NCI-H446 (cell line): ENCODE measurements at places on chromosomes 12 and 14.

DNA sequence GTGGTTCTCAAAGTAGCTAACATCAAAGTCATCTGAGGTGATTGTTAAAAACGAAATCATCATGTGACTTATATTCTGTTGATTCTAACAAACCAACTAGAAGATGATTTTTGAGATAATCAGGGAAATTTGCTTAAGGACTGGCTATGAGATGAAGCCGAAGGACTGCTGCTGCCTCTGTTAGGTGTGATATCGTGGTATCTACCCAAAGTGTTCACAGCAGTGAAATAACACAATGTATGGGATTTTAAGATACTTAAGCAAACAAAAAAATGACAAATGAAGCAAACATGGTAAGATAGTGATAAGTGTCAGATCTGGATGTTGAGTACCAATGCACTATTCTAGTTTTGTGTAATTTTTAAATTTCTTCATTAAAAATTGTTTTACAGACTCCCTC is 59.1 kb downstream of the GXYLT1 start:
- DNase-seq: no peak

DNA sequence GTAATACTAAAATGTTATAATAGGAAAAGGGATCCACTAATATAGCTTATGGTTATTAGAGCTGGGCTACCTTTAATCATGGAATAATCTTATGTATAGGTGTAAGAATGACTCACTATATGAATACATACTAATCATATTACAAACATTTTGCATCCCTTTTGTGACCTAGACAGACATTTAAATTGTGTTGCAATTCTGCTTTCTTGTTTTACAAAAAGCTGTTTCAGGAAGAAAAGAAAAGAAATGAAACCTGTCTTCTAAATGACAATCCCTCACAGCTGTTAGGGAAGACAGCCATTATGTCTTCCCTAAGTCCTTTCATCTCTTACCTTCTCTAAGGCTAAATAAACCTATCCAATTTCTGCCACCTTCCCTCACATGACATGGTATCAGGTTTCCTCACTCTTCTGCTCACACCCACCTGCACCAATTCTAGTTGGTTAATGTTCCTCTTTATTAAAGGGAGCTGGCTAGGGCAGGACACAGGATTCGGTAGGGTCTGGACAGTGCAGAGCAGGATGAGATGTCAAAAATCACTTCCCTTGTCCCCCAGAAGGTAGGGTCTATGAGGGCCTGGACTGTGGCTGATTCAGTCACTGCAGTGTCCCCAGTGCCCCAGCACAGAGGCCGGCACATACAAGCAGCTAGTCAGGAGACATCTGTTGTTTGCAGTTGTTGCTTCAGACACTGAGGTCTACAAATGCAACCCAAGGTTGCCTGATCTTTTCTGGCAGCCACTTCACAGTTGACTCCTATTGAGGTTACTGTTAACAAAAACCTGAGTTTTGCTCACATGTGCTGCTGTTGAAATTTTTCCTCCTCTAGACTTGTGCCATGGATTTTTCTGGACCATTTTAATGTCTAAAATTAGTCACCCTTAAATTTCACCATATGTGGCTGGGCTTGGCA is 3.7 kb downstream of the DHRS7 start:
- DNase-seq: no peak

DNA sequence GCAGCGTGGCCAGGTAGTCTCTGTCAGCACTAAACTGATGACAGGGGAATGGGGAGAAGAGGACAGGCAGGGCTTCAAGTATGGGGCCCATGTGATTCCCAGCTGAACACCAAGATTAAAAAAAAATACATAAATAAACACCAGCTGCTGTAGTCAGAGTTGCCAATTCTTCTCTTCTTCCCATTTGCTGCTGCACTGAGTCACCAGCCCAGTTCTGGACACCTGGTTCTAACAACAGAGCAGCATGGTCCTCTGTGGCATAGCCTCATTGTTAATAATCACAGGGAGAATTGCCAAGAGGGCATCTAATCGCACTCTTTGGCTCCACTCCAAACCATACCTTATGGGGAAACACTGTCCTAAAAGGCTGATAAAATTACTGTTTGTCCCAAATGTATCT is 15.1 kb downstream of the PPM1H start:
- peak; percentile 90 for DNase-seq

DNA sequence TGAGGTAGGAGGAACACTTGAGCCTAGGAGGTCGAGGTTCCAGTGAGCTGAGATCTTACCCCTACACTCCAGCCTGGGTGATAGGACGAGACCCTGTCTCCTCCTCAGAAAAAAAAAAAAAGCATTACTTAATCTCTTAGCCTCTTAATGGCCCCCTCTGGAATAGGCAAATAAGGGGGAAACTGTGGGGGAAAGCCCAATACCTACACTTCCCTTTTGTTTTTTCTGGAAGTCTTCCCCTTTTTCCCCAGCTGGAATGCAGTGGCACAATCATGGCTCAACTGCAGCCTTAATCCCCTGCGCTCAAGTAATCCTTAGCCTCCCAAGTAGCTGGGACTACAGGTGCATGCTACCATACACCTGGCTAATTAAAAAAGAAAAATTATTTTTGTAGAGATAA is 32.2 kb downstream of the RCOR1 start:
- DNase-seq: no peak

DNA sequence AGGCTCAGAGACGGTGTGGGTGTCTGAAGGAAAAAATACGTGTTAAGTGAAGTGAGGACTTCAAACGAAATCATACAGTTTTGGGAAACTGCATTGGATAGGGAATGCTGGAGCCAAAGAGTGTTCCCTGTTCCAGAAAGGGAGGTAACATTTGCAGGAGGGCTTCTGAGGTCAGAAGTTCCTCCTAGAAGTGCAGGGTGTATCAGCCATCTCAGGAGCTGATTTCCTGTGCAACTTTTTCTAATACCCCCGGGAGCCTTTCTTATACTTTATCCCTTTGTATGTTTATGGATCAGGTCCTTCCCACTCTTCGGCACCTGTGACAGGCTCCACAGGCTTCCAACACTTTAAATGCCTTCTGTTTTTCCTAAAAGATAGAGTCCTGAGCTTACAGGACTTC is 24.9 kb downstream of the ZNF664 start:
- no peak for DNase-seq

GRCh38 chr12:117352206-117352605 is 9.2 kb downstream of the NOS1 start:
- no peak for DNase-seq

DNA sequence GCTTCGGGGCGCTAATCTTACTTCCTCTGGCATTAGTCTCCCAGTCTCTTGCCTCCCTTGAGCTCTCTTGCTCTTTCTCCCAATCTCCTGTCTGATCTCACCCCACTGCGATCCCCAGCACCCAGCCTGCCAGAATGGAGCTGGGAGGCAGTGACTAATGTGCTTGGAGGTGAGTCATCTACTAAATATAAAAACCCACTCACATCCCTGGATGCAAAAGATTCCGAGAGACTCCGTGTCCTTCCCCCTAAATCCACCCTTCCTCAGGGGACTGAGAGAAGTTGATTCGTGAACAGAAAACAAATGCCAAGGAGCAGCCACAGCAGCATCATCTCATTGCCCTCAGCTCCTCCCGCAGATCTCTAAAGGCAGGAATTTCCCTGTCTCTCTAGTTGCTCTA is 45.7 kb upstream of the KCNA5 start:
- peak; percentile 94 for DNase-seq

- DNase-seq: no peak
Observed at GRCh38 chr14:55121628-55122439, 7.2 kb upstream of the LGALS3 start.
